H7 (cell line): ENCODE measurements at places on chromosomes 4 and X.

DNA sequence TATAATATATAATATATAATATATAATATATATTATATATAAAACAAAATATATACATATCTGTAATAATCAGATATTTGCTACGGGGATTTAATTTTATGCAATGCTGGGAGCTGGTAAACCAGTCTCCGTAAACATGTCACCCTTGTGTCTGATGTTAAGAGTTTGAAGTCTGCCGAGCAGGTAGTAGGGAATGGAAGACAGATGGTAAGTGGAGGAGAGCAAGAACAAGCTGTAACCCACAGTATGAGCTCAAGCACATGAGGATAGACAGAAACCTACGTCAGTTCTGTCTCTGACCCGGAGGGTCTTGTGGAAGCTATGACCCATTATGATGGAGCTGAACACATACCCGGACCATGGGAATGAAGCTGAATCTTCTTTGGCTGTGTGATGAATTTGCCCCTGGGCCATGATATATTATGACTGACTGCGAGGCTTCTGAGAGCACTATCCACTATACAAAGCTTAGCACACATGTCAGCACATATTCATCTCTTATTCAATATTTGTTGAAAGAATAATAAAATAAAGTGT, 46.2 kb downstream of the TIGD2 start:
- DNase-seq = no peak

- DNase-seq = no peak
These were observed 24.8 kb downstream of the CCNI start for GRCh38 chr4:77050962-77051361.

- DNase-seq = peak; percentile 25
These were observed 1.0 kb upstream of the UGT8 start for GRCh38 chr4:114597410-114598115.

GRCh38 chr4:105460306-105460705, 13.6 kb downstream of the PPA2 start:
- no peak for DNase-seq

- DNase-seq = peak; percentile 25
These were observed 46.6 kb downstream of the CXorf58 start for GRCh38 chrX:23954396-23954795.

DNA sequence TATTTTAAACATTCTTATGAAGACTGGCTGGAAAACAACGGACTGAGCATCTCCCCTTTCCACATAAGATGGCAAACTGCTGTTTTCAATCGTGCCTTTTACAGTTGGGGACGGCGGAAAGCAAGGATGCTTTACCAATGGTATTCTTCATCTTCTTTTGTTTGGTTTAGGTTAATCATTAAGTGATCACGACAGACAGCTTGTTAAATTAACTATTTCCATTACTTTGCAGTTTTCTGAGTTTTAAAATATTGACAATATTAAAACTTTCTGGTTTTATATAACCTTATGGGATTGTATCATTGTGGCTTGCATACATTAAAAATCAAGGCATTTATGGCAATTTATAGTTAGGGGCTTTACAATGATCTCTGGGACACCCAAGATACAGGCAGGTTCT, 3.8 kb downstream of the MBTPS2 start:
- DNase-seq = no peak

DNA sequence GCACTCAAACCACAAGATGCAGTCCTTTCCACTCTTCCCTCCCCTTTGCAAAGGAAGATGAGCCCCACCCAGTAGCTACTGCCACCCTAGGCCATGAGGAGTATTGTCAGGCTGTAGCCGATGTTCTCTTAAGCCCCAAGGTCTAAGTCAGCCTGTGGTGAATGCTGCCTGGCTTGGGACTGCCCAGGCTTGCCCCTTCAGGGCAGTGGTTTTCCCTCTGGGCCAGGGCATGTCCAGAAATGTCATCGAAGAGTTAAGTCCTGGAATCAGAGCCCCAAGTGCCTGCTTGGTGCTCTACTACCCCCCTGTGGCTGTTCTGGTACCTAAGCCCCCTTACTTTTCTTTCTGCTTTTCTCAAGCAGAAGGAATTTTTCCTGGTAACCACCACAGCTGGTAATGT, 11.8 kb upstream of the PGK1 start:
- DNase-seq = peak; percentile 33

DNA sequence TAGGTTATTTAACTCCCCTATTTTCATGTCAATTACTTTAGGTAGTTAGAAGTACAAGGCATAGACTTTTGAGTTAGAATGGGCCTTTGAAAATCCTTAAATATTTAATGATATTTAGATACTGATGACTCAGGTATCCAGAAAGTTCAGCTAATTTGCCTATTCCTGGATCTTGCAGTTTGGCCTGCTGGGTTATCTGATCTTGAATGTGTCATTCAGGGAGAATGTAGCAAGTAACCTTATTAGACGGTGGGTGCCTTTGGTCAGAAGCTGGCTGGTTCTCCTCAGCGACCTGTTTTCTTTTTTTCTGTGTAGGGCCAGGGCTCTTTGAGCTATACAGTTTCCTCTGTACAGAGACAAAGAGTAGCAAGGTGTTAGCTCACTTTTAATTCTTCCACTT, 42.0 kb downstream of the MTM1 start:
- no peak for DNase-seq

DNA sequence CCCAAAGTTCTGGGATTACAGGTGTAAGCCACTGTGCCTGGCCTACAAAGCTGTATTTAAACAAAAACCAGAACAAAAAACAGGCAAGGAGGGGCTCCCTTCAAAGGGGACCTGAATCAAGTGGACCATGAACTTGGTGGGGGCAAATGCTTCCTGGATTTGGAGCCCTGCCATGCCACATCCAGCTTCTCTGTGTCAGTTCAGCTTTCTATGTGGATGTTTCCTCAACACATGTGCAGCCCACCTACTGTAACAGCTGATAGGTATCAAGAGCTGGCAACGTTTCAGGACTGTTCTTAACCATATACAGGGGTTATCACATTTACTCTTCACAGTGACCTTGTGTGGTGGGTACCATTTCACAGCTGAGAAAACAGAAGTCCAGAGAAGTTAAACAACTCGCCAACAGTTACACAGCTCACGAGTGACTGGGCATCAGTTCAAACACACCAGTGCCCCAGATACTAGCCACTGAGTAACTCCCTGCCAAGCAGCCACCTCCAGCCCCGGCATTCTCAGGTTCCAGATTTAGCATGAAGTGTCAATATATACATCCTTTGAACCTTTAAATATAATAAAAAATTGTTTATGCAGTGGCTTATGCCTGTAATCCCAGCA, 7.5 kb downstream of the GPR143 start:
- no peak for DNase-seq

DNA sequence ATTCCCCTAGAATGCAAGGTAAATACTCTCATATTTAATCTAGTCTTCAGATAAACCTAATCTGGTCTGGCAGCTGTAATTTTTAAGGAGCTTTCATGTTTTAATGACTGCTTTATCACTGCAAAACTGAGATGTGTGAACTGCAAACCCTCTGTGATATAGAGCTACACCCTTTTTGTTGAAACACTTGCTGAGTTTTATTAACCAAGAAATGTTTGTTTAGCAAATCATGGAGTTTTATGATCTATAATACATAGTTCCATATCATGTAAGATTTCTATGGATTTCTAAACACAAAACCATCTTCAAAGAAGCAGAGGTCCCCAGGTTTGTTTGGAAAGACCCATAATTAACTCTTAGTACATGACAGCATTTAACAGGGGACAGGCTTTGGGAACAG, 126.4 kb downstream of the BTC start:
- no peak for DNase-seq

DNA sequence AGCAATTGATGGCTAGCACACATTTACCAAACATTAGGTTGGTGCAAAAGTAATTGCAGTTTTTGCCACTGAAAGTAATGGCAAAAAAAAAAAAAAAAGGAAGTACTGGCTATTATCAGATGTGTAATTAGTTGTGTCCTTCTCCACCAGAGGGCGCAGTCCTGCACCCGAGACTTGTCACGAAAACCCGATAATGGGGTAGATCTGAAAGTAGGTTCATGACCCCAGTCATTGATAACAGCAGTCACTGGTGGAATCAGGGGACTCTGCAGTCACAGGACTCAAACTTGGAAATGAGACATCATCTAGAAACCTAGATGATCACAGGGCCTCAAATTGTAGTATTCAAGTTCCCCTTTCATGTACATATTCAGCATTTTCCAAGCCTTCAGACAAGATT, 13.1 kb upstream of the ACOT9 start:
- DNase-seq = peak; percentile 69

DNA sequence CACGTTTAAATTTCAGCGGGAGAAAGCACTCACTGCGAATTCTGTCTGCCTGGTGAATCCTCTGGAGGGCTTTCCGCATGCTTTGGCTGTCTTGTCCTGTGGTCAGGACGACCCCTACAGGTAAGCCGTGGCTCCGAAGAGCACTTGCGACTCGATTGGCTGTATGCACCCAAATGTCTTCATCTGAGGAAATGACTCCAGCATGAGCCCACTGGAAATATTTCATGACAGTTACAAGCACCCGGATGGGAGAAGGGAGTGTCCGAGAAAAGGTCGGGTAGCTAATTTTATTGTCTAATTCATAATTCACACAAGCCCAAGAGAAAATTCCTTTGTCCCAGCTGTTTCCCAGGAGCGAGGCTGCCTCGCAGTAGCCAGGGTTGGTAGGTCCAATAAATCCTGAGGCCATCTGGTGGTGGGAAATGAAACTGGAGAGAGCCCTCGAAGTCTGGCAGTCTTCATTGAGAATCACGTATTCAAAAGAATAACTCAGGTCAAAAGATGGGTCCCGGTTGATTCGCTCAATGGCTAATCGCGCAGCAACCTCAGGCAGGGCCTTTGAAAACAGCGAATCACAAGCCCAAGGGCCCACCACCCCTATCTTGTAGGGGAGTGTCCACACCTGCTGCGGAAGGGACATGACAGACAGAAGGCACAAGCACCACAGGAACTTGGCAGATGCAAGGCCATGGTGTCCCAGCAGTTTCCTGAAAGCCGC, 6.6 kb downstream of the GUCY2F start:
- DNase-seq = peak; percentile 15

- DNase-seq = peak; percentile 93
These were observed at the start of gene CCDC160 for GRCh38 chrX:134236626-134237614. Gene CCDC160 (plus strand): TSS chrX:134237182. CDS start chrX:134244801, 7,619 bp downstream.

DNA sequence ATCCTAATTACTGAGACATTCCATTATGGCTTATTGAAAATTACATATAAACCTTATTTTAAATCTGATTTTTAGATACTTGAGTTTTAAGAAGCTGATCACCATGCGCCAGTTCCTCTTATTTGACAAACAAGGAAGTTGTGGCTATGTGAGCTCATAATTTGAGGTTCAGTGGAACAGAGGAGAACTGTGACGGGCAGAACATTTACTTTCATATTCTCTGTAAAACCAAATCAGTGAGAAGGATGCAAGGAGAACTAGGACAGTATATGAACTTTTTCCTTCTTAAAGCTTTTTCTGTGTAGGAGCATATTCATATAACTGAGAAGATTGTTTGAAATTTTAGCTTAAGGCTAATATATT, 25.3 kb downstream of the STIM2 start:
- no peak for DNase-seq

GRCh38 chrX:103503853-103504207, 15.5 kb downstream of the RAB40A start:
- no peak for DNase-seq

GRCh38 chrX:23666282-23666681, 1.0 kb upstream of the PRDX4 start:
- peak; percentile 52 for DNase-seq

- no peak for DNase-seq
These were observed 290.3 kb downstream of the LDB2 start for GRCh38 chr4:16608123-16608522.

DNA sequence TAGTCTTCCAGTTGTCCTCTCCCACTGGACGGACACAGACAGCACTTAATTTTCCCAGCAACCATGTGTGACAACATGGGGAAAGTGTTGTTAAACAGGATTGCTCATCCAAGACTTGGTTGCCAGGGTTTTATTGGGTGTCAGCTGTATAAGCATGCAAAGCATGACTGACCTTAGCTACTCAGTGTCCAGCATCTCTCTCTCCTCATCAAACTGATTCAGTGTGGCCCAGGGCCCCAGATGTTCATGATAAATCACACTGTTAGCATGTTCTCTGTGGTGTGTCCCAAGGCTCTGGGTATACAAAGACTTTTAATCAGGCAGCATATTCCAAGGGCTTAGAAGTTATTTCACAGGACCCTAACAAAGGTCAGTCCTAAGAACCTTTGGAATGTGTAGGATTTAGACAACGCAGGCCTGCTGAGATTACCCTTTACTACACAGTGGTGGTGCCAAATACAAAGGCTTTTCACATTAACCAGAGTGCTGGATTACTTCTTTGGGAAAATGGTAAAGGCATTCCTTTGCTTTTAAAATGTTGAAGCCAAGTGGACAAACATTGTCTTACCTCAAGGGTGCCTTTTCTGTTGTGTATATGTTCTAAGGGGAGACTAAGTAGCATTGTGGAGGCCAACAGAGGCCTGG, 213.3 kb downstream of the GLUD2 start:
- DNase-seq = no peak

DNA sequence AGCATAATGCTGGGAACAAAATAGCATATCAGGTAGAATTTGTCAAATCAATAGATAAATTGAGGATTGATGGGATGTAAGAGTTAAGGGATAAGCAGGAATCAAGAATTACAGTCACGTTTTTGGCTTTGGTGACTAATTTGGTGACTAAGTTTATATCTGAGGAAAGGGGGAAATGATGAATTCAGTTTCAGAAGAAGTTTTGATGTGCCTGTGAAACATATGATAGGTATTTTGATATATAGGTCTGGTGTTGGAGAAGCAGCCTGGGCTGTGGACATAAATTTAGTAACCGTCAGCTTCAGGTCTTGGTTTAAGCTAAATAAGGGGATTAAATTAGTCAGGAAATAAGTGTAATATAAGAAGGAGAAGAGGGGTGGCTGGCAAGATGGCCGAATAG, 79.0 kb upstream of the EDA2R start:
- no peak for DNase-seq

DNA sequence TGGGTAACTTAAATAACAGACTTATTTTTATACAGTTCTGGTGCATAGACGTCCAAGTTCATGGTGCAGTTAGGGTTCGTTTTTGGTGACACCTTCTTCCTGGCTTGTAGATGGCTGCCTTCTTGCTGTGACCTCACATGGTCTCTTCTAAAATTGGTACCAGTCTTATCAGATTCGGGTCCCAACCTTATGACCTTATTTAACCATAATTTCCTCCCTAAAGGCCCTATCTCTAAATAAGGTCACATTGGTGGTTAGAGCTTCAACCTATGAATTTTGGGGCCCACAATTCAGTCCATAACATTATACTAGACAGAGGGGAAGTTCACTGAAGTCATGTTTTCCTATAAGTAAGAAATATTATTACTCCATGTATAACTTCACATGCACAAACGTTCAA, 128.0 kb downstream of the CFAP299 start:
- DNase-seq = no peak

- DNase-seq = no peak
These were observed 52.0 kb downstream of the EDNRA start for GRCh38 chr4:147532896-147533295.
